ENCODE measurements at places on chromosomes 5 and 9. TPM values are rescaled to one million over a fixed set of nuclear protein-coding genes. Genes with fewer than 3 reads are reported as not detected.

The CDC20B gene
- total RNA-seq = 1.1 TPM

The FAM163B gene
- total RNA-seq = not detected

DNA sequence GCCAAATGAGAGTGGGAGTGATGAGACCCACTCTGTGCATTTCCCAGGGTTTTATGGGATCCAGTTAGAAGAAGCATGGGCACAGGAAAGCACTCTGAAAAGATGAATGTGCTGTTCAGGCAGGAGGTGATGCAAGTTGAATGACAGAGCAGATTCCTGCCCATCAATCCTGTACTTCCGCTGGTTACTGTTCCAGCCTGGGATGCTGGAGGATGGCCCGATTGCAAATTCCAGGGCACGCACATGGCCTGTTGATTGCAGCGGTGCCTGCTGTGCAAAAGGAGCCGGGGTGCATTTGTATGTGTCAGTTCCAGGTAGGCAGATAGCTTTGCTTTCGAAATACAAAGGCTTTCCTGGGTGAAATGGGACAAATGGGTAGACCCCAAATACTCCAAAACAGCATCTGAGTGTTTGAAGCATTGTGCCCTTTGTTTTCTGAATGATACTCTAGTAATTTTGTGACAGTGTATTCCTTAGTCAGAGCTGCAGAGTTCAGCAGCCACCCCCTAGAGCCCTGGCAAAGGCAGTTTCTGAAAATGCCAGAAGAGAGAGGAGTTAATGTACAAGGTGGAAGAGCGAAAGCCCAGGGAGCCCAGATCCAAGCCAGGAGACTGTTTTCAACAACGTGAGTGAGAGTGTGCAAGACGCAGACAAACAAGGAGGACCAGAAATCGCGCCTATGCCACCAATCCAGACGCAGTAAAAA, 454.2 kb upstream of the CLINT1 start:
- no peaks in the 10 kb centered on the region for H3K36me3 ChIP-seq
- no peak overlapping the region for H3K27ac ChIP-seq
- no peaks in the 10 kb centered on the region for H3K27me3 ChIP-seq
- no peaks in the 10 kb centered on the region for H3K4me1 ChIP-seq
- no peak for DNase-seq

DNA sequence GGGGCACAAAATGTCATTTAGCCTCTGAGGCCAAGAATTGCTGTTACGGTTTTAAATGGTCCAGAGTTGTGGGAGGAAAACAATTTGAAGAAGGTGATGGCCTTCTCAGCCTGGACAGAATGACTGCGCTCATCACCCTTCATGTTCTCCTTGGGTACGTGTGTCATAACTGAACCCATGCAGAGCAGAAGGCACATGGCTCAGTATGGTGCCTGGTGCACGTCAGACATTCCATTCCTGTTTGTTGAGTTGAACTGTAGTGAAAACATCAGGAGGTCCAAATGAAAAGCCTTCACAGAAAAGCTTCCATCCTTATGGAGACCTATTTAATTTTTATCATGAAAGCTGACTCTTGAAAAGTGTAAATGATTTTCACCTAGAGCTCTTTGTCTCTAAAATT, 133.2 kb downstream of the CFAP90 start:
- DNase-seq = no peak
- no peaks in the 10 kb centered on the region for H3K4me1 ChIP-seq
- H3K4me3 ChIP-seq = no peak overlapping the region
- H3K27me3 ChIP-seq = no peaks in the 10 kb centered on the region

DNA sequence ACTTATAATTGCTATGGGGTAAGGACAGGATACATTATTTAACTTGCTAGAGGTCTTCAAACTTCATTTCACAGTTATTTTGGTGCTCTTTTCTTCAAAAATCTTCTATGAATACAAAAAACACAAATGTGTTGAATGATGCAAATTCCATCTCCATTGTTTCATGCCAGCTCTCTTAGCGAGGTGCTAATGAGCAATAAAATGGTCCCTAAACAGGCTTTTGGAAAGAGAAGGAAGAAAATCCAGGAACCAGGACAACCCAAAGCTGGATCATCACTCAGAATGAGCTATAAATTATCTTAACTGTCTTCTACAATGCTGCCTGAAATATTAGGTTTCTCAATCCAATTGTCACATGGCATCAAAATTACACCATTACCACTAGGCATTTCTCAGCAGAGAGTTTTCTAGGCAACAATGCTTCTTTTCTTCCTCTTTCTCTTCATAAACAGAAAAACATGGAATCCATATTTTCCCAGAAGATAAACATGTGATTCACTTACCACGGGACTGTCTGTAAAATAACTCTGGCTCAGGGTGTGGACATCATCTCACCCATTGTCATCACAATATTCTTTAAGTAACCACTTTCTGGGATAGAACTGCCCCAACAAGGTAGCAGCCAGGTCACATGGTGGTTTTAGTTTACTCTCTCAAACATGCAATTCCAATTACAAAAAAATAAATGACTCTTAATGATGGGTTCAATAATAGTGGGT, 249.4 kb downstream of the NPR3 start:
- no peaks in the 10 kb centered on the region for H3K4me1 ChIP-seq
- H3K27ac ChIP-seq = no peak overlapping the region
- no peaks in the 10 kb centered on the region for H3K27me3 ChIP-seq
- no peak overlapping the region for H3K4me3 ChIP-seq
- DNase-seq = no peak

DNA sequence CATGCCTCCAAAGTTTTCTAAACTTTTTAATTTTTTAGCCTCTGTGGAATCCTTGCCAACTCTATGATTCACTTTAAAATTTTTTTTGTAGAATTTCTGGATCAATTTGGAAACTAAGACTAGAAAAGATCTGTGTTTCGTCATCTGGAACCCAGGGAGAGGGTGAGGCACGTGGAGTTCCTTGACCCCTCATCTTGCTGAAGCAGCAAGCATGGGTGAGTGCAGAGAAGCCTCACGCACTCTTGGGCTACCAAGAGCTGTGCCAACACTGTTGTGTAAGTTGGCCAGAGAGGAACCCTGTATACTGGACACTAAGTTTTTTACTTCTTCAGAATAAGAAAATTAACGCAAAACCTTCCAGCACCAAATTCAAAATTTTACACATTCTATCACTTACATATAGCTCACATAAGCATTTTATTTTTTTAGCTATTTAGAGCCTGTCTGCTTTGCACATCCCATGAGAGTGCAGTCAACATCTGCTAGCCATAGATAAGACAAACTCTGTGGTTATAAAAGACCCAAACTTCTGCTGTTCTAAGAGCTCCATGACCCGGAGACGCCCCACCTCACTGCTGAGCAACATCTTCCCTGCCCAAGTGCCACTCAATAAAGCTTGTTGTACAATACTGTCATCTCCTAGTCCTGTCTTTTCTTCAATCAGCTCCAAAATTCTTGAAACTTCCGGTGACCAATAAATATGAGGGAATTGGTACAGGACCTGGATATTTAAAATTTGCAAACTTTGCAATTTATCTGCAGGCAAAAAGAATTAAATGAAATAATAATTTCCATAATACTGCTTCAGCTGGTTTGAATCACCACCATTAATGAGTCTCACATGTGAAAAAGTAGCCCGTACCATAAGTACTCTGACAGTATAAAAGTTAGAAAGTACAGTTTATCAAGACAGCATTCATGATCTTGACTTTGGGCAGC, 69.7 kb upstream of the ADCY2 start:
- H3K4me3 ChIP-seq = no peak overlapping the region
- no peak overlapping the region for H3K27ac ChIP-seq
- no peaks in the 10 kb centered on the region for H3K36me3 ChIP-seq
- no peaks in the 10 kb centered on the region for H3K4me1 ChIP-seq
- H3K27me3 ChIP-seq = no peaks in the 10 kb centered on the region

The PTGR1 gene
- total RNA-seq = 43.9 TPM

DNA sequence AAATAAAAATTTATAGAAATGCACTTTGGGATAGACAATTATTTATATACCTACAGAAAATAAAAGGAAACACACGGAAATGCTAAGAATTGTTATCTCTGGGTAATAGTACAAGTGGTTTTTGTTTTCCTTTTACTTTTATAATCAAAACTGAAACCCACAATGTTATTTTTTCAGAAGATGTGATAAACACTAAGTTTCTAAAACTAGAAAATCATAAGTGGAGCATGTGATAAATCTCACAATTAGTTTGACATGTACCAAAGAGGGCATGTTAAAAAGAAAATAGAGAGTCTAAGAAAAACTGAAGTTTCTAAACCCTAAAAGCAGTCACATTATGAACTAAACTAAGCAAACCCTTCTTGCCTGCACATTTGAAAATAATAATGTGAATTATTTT, 61.1 kb downstream of the OXCT1 start:
- H3K27ac ChIP-seq = no peak overlapping the region
- DNase-seq = no peak
- no peak overlapping the region for H3K4me3 ChIP-seq

The EEIG1 gene
- 84.6 TPM for total RNA-seq

- no peaks in the 10 kb centered on the region for H3K36me3 ChIP-seq
- DNase-seq = no peak
- H3K4me3 ChIP-seq = no peak overlapping the region
- H3K4me1 ChIP-seq = no peaks in the 10 kb centered on the region
Measured at GRCh38 chr5:54959673-54960418, 25.5 kb downstream of the ESM1 start.

GRCh38 chr9:98879963-98880310, 63.8 kb upstream of the COL15A1 start:
- H3K27ac ChIP-seq = no peak overlapping the region
- no peak for DNase-seq
- H3K4me3 ChIP-seq = no peak overlapping the region

DNA sequence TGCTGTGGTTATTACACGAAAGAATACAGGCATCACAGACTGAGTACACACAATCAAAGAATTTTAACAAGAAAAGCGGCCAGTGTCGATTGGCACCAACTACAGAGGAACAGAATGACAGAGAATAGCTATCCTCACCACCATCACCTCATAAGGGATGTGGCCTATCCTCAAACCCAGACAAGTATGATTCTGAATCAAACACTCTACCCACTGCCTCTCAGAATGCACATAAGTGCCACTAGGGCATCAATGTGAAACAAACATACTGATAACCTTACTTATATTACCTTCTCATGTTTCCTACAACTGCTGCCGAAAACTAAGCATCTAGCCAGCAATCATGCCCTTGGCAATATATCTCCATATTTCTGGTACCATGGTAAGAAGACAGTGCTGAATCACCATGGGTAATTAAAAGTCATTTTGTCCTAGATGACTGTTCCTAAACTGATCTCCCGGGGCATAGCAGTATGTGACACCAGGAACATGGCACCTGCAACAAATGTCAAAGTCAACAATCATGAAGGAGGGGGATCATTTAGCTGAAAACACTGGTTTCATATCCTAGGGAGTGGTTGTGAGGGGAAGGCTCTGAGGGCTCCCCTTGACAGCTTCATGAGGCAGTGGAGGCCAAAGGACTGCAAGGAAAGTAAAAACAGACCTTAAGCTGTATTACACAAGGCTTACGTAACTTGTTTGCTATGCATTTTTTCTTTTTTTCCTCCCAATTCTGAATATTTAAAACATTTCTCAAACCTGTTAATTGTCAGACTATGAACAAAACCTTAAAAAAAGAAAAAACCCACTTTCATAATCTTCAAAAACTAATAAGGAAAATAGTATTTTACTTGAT, 88.3 kb downstream of the LHFPL2 start:
- H3K27me3 ChIP-seq = no peaks in the 10 kb centered on the region
- no peaks in the 10 kb centered on the region for H3K36me3 ChIP-seq
- no peak for DNase-seq
- H3K4me1 ChIP-seq = no peaks in the 10 kb centered on the region
- H3K4me3 ChIP-seq = no peak overlapping the region

- no peaks in the 10 kb centered on the region for H3K27me3 ChIP-seq
- DNase-seq = no peak
- no peaks in the 10 kb centered on the region for H3K36me3 ChIP-seq
- H3K27ac ChIP-seq = no peak overlapping the region
- peaks cover 3% of the 10 kb centered on the region for H3K4me1 ChIP-seq
- no peak overlapping the region for H3K4me3 ChIP-seq
Measured at GRCh38 chr5:133230823-133231578, 179.2 kb downstream of the HSPA4 start.

DNA sequence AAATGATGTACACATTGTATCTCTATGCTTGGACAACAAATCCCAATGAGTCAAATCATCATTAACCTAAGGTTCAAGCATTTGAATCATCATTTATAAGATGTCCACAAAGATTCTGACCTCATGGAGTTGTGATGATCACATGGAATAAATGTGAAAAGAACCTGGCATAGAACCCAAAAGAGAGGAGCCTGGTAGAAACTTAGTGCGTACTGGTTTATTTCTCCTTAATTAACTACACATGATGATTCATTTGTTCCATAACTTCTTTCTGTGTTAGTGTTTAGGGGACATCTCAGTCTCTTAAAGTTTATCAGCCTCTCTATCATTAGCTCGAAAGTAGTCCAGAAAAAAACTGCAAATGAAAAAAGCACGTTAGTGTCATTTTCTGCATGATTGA, 411.6 kb downstream of the BRINP1 start:
- DNase-seq = no peak
- H3K36me3 ChIP-seq = no peaks in the 10 kb centered on the region
- H3K4me3 ChIP-seq = no peak overlapping the region
- no peak overlapping the region for H3K27ac ChIP-seq
- H3K4me1 ChIP-seq = no peaks in the 10 kb centered on the region

DNA sequence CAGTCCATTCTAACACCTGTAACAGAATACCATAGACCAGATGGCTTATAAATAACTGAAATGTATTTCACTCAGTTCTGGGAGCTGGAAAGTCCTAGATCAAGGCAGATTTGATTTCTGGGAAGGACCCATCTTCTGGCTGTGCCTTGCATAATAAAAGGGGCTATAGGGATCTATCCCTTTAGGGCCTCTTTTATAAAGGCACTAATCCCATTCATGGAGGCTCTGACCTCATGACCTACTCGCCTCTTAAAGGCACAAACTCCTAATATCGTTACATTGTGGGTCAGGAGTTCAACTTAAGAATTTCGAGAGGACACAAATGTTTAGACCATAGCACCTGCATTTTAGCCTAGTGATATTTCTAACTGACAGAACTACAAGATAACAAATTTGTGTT, 619.0 kb downstream of the CDH18 start:
- no peaks in the 10 kb centered on the region for H3K36me3 ChIP-seq
- H3K27me3 ChIP-seq = no peaks in the 10 kb centered on the region
- H3K4me3 ChIP-seq = no peak overlapping the region
- no peak overlapping the region for H3K27ac ChIP-seq
- no peak for DNase-seq

The ZNF879 gene
- 6.6 TPM for total RNA-seq

GRCh38 chr9:110451726-110452125, 114.1 kb upstream of the TXNDC8 start:
- H3K36me3 ChIP-seq = no peaks in the 10 kb centered on the region
- no peaks in the 10 kb centered on the region for H3K4me1 ChIP-seq
- no peaks in the 10 kb centered on the region for H3K27me3 ChIP-seq
- H3K4me3 ChIP-seq = no peak overlapping the region

The SLC36A2 gene
- 0.74 TPM for total RNA-seq

Measured in prostate gland (tissue), 2 donors.